M059J (cell line): ENCODE measurements at places on chromosomes 6 and 20. TPM values are rescaled to one million over a fixed set of nuclear protein-coding genes. Genes with fewer than 3 reads are reported as not detected.

The IMPG1 gene
- not detected in 2 replicates for total RNA-seq

The TMEM217 gene
- 1.3 and 1.4 TPM in 2 replicates for total RNA-seq

The RNF5 gene
- 158 and 159 TPM in 2 replicates for total RNA-seq

The ALDH8A1 gene
- not detected in 2 replicates for total RNA-seq

The LHFPL5 gene
- total RNA-seq = not detected in 2 replicates

The WASF1 gene
- 25.2 and 26.2 TPM in 2 replicates for total RNA-seq

The KCNK15 gene
- not detected in 2 replicates for total RNA-seq

The RPS6KA2 gene
- total RNA-seq = 1.9 and 7.2 TPM in 2 replicates

The RNF39 gene
- total RNA-seq = 0.20 TPM in 1 of 2 replicates, not detected in the other

The FLRT3 gene
- 0.27 and 0.79 TPM in 2 replicates for total RNA-seq

GRCh38 chr6:25227854-25228253, 51.3 kb upstream of the CARMIL1 start:
- DNase-seq = no peak

- DNase-seq = no peak
These were observed 516 bp downstream of the TCP11 start for GRCh38 chr6:35140639-35141006.

GRCh38 chr6:41036186-41036585, 2.8 kb downstream of the UNC5CL start:
- peak; percentile 76 for DNase-seq

GRCh38 chr20:41003143-41003935, 25.3 kb upstream of the TOP1 start:
- DNase-seq = peak; percentile 100

DNA sequence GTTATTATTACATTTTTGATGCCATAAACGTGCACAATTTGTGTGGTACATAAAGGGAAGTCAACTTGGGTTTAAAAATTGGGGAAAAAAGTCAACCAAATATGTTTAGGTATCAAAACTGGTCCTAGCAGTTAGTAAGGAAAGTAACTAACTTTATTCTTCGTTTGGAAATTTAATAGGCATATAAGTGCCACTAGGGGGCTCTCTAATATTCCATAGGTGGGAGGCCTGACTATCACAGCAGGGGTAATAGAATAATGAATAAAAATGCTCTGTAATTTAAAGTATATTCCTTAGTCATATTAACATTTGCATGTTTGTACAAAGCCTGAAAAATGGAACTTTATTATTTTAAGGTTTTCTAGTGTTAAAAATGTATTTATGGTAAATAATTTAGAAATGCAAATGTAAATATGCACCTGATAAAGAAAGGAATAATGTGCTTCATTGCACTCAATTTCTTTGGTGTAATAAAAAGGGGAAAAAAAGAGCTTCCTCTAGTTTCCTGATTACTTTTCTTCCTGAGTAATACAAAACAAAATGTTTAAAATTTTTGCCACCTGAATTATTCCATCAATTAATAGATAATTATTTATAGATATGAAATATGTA, 125.7 kb upstream of the HDAC2 start:
- DNase-seq = peak; percentile 44

GRCh38 chr20:21920211-21920610, 214.7 kb downstream of the PAX1 start:
- DNase-seq = no peak

GRCh38 chr20:19886661-19887288, 128.7 kb downstream of the RIN2 start:
- peak; percentile 45 for DNase-seq

DNA sequence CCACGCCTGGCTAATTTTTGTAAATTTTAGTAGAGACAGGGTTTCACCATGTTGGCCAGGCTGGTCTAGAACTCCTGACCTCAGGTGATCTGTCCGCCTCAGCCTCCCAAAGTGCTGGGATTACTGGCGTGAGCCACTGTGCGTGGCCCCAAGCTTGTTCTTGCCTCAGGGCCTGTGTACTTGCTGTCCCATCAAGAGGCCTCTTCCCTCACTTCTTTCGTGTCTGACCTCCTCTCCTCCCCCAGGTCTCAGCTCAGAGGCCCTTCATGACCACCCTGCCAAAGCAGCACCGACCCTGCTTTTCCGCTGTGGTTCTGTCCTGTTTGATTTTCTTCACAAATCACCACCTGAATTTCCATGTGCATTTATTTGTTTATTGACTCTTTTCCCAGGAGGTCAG, 10.5 kb upstream of the UBE2V1 start:
- DNase-seq = no peak

DNA sequence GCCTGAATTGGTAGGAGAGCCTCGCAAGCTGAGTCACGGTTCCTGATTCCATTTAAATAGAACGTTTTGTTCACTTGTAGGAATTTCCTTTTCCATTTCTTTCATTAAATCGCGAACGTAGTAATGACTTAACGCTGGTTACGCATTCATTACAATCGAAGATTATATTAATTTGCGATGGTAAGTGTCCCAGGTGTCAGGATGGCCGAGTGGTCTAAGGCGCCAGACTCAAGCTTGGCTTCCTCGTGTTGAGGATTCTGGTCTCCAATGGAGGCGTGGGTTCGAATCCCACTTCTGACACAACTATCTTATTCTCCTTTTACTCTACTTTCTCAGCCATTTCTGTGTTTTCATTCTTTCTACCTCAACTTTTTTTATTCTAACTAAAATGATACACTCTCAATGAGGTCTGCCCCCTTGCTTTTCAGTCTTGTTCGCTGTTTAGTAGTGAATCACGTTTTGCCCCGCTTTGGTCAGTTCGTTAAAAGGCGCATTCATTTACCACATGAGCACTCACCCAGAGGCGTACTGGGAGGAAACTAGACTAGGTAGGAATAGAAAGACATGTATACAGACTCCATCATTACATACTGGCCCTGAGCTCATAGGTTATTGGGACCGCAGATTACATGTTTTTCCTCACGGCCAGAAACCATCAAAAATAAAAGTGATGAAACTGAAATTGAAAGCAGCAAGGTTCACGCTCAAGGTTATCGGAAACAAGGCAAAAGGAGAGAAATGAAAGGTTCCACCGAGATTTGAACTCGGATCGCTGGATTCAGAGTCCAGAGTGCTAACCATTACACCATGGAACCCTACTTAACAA, 17.3 kb upstream of the TRIM27 start:
- peak; percentile 92 for DNase-seq

- no peak for DNase-seq
These were observed 246.2 kb downstream of the HIVEP2 start for GRCh38 chr6:142698751-142699150.

DNA sequence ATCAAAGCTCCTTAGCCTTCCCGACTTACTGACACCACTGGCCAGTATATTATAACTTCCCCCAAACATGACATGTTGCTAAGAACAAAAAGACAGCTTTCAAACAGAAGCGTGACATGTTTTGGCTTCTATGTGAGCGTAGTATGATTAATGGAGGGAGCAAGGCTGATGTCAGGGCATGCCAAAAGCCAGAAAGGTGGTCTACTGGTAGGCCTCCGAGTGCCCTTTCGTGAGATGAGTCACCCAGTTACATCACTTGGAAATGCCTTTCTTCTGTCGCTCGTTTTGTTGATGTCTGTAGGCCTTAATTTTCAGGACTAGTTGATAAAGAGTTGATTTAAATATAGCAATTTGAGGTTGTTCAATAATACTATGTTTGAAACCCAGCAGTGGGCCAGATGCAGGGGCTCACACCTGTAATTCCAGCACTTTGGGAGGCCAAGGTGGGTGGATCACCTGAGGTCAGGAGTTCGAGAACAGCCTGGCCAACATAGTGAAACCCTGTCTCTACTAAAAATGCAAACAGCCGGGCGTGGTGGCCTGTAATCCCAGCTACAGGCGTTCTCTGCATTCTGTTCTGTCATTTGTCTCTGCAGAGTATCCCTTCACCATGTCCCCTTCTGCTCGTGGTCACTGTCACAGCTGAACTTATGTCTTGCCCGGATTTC, 53.3 kb downstream of the CNKSR3 start:
- DNase-seq = peak; percentile 97

- DNase-seq = no peak
These were observed 203.4 kb downstream of the PTPRT start for GRCh38 chr20:42986143-42986773.

DNA sequence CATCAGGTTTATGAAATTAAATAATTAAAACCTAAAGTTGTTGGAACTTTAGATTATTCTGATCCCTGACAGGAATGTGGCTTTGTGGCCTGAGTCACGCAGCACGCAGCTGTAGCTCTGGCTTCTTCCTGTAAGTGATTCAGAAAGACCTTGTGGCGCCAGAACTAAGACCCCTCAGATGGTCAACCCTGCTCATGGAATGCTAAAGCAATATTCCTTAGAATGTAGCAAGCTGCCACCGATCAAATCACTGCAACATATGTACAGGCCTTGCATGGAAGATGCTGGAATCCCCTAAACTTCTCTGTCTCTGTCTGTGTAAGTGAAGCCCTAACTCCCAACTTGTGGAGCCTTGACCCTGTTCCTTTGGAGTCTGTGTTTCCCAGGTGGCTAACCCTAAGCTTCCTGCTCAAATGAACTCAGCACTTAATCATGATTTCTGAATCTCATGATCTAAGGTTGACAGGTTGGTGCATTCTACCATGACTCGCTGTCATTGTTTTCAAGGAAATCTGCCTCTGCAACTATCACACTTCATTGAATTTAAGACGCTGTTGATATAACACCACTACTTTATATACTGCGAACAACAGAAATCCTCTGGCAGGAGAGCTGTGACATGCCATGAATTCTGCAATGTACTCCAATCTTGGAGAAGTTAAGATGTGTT, 111.2 kb upstream of the CST7 start:
- peak; percentile 70 for DNase-seq

GRCh38 chr6:163679012-163679660, 264.6 kb downstream of the QKI start:
- no peak for DNase-seq

GRCh38 chr6:100372326-100373091, 92.2 kb downstream of the SIM1 start:
- peak; percentile 36 for DNase-seq

GRCh38 chr20:51800060-51800871, 2.1 kb downstream of the SALL4 start:
- peak; percentile 55 for DNase-seq

DNA sequence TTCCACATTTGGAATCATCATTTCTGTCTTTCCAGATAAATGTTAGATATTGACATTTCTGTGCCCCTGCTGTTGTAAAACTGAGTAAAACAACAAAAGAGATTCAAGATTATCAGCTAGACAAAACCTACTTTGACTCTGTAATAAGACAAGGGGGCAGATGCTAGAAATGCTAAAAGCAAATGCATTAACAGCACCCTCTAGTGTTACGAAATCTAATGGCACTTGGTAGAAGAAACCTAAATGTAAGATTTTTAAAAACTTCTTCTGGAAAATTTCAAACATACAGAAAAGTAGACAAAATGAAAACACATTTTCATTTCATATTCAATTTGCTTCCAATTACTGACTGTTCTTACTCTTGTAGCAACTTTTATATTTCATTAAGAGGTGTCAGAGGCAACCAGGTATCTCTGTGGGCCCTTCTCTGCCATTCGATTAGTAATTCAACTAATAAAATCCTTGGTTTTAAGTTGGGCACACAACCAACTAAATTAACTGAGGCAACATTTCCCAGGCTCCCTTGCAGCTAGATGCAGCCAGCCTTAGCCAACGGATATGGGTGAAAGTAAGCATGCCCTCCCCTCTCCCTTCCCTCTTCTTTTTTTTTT, 45.0 kb downstream of the SLC23A2 start:
- DNase-seq = peak; percentile 71

DNA sequence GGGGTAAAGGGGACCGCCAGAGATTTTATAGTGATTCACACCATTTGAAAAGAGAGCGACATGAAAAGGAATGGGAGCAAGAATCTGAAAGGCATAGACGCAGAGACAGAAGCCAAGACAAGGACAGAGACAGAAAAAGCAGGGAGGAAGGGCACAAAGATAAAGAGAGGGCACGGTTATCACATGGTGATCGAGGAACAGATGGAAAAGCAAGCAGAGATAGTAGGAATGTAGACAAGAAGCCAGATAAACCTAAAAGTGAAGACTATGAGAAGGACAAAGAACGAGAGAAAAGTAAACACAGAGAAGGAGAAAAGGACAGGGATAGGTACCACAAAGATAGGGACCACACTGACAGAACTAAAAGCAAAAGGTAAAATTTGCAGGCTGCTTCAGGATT, 77.7 kb downstream of the PHF3 start:
- DNase-seq = no peak

GRCh38 chr20:57211908-57212533, 54.4 kb downstream of the BMP7 start:
- DNase-seq = no peak

- no peak for DNase-seq
These were observed 312.7 kb downstream of the PRL start for GRCh38 chr6:21984135-21984534.

GRCh38 chr6:79070206-79070825, 7.7 kb downstream of the PHIP start:
- no peak for DNase-seq

DNA sequence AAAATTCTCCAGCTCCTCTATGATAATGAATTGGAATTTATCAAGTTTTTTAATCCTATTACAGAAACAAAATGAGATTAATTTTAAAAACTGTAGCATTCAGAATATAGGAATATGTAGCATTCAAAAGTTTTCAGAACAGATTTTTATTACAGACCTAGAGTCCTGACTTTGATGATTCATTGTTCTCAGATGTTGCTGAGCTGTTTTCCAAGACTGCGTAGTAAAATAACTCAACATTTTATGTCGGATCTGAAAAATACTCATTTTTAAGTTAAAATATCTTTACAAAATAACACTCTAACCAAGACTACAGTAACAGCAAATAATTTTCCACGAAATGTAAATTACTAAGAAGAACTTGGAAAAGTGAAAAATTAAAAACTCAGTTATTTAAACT, 67.1 kb downstream of the SYCP2 start:
- DNase-seq = no peak

- peak; percentile 5 for DNase-seq
These were observed 154.1 kb upstream of the MMS22L start for GRCh38 chr6:97437087-97437486.

DNA sequence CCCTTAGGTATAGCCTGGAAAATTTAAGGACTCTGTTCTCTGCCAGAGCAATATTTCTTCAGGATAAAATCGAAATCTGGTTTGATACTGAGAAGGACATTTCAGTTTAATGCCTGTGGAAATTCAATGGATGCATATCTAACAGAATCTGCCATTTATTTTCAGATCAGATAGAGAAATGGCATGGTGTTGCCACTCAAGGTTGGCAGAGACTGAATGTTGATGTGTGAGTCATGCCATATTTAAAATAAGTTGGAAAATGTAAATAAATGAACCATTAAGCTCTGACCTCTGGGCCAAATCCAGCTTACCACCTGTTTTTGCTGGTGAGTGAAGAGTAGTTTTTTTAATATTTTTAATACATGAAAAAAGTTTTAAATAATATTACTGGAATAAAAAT, 594.6 kb downstream of the DOK5 start:
- DNase-seq = no peak

DNA sequence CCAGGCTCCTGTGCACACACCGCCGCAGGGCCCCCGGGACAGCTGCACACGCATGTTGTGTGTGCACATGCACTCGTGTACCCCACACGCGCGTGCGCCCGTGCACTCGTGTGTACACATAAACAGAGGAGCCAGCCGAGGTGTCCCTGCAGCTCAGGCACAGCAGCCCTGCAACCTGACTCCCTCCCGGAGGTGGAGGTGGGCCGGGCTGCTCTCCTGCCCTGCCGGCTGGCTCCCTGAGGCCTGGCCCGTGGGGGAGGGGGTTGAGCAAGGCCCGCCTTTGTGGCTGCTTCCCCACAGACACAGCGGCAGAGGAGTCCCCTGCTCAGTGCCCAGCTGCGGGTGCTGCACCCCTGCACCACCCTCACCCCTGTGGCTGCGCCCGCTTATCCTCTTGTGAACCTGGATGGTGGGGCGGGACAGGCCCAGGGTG, 624 bp downstream of the RBBP8NL start:
- no peak for DNase-seq

GRCh38 chr20:51985013-51985415, 182.7 kb upstream of the SALL4 start:
- DNase-seq = peak; percentile 97
